T-helper 9 cell (primary cell): ENCODE measurements at places on chromosomes 2 and 18.

- DNase-seq = no peak
These were observed 2.7 kb downstream of the SEMA4C start for GRCh38 chr2:96866986-96867755.

DNA sequence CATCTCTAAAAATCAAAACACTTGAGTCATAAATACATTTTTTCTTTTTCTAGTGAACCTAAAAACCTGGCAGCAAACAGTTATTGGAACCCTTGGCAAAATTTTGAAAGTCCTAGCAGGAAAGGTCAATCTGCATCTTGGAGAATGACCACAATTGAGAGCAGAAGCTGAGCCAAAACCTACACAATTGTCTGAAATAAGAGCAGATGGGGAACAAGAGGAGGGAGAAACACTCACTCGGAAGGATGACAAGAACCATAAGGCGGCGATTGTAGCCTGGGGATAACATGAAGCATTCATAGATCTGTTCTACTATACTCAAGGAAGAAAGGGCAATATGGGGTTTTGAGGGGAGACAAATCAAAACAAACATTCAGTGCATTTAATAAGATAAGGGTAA is 117.0 kb downstream of the CHN1 start:
- no peak for DNase-seq

DNA sequence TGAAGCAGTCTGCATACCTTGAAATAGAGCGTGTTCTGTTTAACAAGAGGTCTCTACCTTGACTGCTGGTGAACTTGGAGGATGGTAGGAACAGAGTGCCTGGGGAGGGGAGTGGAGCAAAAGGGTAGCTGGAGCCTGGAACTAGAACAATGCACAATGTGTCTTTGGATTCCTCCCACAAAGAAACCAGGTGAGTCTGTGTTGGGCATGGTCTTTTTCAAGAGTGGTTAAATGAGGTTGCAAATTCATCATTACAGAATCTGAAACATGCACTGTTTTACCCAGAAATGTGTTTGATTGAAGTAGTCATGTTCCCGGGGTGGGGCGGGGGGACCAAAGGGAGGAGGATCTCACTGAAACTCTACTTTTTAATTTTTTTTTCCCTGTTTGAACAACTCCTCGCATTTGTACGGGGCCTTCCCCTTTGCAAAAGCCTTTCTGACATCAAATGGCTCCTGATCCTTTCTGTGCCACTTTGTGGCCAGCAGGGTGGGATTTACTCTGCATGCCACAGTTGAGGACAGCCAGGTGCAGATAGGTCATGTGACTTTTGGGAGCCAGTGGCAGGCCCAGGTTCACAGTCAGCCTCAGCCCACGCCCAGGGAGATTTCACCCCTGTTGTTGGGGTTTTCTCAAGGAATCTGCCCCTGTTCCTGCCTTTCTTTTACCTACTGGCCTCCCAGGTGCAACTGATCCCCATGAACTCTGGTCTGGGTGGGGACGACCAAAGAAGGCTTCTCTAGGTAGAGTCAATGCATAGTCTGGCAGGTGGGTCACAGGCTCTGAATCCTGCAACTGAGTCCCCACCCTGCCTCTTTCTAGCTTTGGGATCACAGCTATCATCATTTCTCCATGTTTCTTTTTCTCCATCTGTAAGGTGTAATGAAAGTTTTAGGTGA is 28.2 kb downstream of the MYCN start:
- DNase-seq = no peak

DNA sequence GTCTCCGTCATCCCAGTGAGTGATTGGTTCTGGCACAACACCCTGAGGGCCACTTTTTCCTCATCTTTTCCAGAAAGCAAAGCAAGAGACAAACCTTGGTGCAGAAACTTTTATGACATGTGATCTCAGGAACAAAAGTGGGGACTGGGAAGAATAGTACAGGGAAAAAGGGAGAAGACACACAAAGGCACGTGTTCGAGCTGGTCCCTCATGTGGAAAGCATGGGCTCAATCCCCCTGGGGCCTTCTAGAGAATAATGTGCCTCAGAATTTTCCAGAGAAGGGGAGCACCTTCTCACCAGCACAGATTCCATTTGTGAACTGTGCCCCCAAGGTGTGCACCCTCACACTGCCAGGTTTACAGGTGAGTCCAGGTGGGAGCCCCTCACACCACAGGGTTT is 312.6 kb downstream of the FBXO15 start:
- DNase-seq = no peak

DNA sequence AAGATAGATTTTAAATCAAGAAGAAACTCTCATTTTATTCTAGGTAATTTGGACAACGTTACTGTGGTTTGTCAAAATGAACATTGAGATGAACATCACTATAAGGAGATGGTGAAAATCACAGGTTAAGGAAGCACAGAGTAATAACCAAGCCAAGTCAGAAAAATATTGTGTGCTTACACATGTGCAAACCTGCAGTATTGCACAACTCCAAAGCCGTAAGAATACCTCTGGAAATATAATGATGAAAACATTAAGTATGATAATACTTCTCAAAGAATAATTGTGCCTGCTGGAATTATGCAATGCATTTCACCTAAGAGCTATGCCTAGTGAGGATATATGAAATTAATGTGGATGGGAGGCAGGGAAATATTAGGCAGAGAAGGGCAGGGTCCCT is 21.1 kb upstream of the GALNT5 start:
- DNase-seq = no peak

- no peak for DNase-seq
These were observed 137.9 kb downstream of the MGAT5 start for GRCh38 chr2:134391751-134392160.

GRCh38 chr2:190653231-190653630 is 4.3 kb downstream of the NAB1 start:
- no peak for DNase-seq

GRCh38 chr2:165453561-165454094 is 15.9 kb upstream of the CSRNP3 start:
- no peak for DNase-seq

- DNase-seq = no peak
These were observed 12.5 kb upstream of the ATOH8 start for GRCh38 chr2:85741211-85741832.

DNA sequence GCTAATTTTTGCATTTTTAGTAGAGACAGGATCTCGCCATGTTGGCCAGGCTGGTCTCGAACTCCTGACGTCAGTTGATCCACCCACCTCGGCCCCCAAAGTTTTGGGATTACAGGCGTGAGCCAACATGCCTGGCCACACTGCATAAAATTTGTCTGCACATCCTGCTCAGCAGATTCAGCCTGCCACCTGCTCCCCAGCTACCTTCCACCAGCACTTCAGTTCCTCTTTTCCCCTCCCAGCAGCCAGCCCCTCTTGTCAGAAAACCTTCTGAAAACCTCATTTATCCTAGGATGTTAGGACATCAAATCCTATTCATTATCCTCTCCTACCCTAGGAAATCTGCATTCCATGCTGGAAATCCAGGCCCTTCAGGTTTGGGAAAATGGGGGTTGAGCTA is 99.4 kb upstream of the STPG4 start:
- DNase-seq = no peak

GRCh38 chr2:84690225-84690624 is 173.9 kb downstream of the DNAH6 start:
- no peak for DNase-seq

GRCh38 chr2:241379481-241380480 is 23.7 kb downstream of the FARP2 start:
- no peak for DNase-seq

DNA sequence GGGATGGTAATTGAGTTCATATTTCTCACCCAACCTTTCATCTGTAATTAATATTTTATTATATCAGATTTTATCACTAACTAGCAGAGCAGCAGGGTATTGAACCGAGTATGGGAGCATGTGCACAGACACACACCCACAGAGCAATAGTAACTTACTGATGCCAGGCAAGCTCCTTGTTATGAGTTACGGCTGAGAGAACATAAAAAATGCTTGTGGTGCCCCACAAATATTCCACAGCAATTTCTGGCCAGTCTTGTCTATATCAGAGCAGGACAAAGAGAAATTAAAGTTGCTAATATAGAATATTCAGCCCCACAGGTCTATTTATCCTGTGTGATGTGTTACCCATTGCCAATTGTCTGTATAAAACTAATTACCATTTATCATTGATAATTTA is 501.8 kb upstream of the RAB12 start:
- no peak for DNase-seq

DNA sequence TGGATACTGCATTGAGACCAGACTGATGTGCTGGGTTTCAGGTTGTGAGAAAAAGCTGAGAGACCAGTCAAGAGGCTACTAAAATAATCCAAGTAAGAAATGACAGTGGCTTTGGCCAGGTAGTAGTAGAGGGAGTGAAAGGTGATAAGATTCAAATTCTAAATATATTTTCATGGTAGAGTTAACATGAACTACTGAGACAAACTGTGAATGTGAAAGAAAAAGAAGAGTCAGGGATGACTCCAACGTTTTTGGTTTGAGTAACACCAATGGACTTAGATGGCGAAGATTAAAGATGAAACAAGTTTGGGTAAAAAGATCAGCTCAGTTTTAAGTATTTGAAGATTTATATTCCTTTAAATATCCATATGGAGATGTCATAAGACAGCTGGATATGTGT is 209.4 kb downstream of the ZEB2 start:
- no peak for DNase-seq

DNA sequence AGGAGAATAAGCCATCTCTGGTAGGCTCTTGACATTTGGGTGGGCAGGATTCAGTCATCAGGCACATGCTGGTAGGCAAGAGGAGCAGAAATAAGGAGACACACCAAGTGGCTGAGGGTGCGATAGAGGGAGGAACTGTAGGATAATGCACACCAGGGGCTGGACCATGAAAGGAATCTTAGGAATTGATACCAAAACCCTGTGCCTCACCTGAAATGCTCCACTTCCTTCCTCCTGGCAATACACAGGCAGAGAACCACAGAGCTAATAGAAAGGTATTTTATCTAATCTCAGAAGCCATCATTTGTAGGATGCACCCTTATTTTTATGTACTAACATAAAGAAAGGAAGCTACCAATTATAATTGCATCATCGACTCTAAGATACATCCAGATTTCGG is 4.4 kb upstream of the CYP1B1 start:
- DNase-seq = no peak

- DNase-seq = no peak
These were observed 4.7 kb downstream of the GALNT5 start for GRCh38 chr2:157262248-157262647.

DNA sequence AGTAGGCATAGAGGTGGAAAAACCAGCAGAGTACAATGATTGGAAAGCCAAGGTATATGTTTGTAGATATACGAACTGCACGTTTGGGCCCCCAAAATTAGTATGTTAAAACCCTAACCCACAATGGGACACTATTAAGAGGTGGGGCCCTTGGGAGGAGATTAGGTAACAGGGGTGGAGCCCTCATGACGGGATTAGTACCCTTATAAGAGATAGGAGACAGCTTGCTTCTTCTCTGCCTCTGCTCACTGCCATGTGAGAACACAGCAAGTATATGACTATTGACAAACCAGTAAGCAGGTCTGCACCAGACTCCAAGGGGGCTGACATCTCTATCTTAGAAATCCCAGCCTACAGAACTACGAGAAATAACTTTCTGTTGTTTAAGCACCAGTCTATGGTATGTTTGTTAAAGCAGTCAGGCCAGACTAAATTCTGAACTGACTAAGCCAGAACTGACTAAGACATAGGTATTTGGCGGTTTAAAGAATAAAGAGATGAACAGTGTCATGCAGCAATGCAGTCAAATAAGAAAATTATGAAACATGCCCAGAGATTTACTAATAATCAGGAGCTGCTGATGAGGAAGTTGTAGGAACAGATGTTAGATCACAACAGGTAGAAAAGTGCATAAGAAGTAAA is 182.9 kb downstream of the DYM start:
- no peak for DNase-seq

DNA sequence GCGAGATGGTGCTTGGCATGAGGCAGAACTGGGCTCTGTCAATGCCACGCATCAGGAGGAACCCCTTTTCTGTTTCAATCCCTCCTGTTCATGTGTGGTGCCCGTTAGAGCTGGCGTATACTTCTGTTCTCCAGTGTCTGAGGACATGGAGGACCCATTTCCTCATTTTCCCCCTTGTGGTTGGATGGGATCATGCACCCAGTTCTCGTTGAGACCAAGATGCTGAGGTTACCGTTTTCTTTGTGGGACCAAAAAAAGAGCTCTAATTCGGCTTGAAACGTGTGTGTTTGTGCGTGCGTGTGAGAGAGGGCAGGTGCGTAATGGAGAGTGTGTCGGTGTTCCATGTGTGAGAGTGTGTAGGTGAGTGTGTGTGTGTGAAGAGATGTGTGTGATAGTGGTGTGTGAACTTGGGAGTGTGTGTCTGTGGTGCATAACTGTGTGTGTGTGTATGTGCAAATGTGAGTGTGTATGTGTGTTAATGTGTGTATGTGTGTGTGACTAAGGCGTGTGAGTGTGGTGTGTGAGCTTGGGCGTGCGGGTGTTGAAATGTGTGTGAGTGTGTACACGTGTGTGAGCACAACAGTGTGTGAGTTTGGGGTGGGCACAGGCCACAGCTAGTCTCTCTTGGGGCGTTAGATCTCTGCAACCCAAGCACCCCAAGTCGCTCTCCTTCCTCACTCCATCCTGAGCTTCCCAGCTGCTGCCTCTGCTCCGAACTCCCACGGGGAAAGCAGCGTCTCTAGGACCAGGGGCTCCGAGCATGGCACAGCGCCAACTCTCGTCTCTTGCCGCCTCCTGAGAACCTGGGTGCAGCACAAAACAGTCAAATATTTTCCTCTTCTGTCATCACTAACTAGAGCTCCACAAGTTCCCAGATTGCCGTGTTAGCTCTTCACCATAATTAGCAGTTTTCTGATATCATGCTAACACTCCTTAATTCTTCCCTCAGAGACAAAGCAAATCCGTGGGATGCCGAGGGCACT is 75.8 kb downstream of the LONRF2 start:
- DNase-seq = no peak

DNA sequence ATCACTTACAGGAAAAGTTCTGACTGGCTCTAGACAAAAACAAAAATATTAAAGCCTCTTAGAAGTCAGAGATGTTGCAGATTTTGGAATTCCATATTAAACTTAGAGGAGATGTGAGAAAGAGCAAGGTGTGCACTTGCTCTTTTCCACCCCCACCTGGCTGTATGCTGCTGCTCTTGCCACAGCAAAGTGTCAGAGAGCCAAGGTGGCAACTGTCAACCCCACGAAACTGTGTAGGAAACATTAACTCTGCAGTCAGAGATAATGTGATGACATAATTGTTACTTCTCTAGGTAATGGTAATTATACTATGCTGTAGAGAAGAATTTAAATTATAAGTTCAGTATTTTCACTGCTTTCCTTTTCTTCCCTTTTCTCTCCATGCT is 25.4 kb downstream of the CD8A start:
- DNase-seq = no peak

- no peak for DNase-seq
These were observed 27.6 kb upstream of the LGALSL start for GRCh38 chr2:64426183-64426952.

GRCh38 chr18:13611601-13612195 is 114.7 kb downstream of the FAM210A start:
- peak; percentile 14 for DNase-seq
